ENCODE measurements at places on chromosomes 13 and 19.

- DNase-seq, result no peak
These were observed 86.9 kb downstream of the LHFPL6 start for GRCh38 chr13:39516096-39516495.

DNA sequence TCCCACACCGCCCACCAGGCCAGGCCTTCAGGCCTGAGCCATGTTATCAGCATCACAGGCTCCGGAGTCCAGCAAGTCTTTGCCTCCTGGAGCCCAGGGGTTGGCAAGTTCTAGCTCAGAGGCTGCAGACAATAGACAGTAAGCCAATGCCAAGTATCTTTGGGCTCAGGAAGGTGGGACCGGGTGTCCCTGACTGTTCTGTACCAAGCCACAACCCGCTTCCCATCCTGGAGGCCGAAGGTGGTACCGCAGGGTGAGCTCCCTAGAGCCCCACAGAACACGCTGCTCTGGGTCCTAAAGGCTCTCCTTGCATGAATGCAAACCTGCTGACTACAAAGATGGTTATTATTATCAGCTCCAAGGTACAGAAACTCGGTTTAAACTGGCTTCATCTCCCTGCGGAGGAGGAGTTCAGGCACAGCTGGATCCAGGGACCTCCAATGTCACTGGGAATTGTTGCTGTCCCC, 5.5 kb upstream of the FSTL3 start:
- DNase-seq, result no peak

DNA sequence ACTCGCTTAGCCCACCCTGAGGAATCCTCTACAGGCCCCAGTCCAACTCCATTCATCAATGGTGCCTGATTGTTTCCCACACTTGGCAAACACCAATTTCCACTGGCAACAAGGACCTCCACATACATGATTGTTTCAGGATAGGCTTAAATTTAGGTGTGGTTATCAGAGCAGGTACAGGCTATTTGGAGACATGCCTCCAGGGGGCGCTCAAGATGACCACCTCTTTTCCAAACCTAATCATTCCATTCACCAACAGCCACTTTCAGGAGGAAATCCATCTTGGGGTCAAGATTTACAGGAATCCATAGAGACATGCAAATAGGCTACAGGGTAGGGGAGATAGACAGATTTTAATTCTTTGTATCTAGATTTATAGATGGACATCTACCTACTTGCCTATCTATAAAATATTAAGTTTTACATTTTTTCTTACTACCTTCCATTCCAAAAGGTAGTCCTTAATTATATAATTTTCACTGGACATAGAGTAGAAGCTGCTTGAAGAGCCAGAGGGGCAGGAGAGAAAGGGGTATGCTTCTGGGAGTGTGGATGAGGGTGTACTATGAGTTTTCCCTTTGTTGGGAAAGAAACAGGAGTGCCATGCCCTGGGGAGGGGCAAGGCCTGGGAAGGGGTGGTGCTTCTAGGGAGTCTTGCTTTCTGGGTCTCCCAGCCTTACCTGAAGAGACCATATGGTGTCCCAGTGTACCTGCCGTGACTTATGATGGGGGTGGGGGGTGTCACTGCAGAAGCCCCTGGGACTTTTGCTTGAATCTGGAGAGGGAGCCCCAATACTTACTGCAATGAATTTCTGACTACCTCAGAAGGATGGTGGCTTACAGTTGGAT, 14.1 kb upstream of the PCDH8 start:
- peak; percentile 29 for DNase-seq

DNA sequence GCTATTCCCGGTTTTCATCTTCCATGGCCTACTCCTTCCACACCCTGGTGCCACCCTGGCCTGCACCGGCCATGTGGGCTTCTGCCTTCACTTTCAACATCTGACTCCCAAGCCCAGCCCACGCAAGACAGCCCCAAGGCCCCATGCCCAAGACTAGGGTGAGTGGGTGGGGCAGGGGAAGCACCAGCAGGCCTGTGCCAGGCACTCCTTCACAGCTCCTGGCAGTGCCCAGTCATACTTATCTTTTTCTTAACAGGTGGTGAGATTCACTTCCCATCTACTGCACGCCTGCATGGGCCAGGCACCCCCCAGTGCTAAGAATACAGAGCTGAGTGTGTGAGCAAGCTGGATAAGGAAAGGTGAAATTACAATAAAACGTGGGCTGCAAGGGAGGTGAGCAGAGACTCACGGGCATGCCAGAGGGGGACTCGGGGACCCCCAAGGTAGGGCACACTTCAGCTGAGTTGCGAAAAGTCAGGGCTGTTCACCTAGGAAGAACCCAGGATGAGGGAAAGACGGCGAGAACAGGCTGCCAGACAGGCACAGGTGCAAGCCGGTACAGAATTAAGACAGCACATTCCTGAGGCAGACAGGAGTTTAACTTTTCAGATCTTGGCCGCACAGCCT, 55.7 kb downstream of the COL4A1 start:
- no peak for DNase-seq

GRCh38 chr13:44667943-44668342, 91.8 kb upstream of the TSC22D1 start:
- no peak for DNase-seq

- DNase-seq, result no peak
These were observed 206.2 kb downstream of the URI1 start for GRCh38 chr19:30148039-30148790.

DNA sequence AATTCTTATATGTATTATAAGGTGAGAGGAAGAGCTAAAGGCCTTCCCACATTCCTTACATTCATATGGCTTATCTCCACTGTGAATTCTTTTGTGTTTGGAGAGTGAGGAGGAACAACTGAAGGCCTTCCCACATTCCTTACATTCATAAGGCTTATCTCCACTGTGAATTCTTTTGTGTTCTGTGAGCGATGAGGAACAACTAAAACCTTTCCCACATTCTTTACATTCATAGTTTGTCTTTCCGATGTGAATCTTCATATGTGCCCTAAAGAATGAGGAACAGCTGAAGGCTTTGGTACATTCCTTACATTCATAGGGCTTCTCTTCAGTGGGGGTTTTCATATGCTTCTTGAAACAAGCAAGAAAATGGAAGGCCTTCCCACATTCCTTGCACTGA, 13.3 kb downstream of the ZNF699 start:
- DNase-seq, result no peak

DNA sequence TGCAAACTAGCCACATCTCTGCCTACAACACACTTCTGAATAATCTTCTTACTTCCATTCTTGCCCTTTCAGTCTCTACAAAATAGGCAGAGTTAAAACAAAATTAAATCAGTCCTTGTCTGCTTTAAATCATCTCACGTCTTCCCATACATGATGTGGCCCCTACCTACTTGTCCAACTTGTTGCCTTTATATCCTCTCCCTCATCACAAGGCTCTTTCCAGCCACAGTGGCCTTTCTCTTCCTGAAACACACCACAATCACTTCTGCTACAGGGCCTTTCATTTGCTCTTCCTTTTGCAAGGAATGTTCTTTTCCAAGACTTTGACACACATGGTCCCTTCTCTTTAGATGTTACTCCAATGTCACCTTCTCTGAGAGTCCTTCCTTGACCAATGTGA, 1.7 kb downstream of the RBM26 start:
- no peak for DNase-seq
